ENCODE measurements at places on chromosomes 2 and 18.

GRCh38 chr2:62475172-62476011 is 30.6 kb downstream of the TMEM17 start:
- no peak for DNase-seq

DNA sequence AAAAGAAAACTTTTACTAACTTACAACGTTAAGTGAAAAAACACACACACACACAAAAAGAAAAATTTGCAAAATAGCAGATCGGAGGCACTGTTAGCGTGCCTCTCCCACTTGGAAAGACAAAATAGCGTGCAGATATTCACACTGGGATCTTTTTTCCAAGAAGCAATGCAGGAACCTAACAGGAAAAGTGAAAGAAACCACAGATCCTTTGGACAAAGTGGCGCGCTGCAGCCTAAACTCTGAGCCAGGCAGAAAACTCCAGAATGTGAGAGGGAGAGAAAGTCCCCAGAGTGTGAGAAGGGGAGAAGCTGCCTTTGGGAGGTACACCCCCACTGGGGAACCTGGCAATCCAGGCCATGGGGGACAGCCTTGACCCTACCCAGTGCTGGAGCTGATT is 70.7 kb upstream of the SERPINE2 start:
- no peak for DNase-seq

- DNase-seq: no peak
These were observed 8.8 kb upstream of the GPR39 start for GRCh38 chr2:132407784-132408183.

GRCh38 chr2:63678551-63678950 is 89.8 kb downstream of the MDH1 start:
- DNase-seq: no peak

- DNase-seq: no peak
These were observed 41.0 kb downstream of the PIK3C3 start for GRCh38 chr18:41996020-41996419.

DNA sequence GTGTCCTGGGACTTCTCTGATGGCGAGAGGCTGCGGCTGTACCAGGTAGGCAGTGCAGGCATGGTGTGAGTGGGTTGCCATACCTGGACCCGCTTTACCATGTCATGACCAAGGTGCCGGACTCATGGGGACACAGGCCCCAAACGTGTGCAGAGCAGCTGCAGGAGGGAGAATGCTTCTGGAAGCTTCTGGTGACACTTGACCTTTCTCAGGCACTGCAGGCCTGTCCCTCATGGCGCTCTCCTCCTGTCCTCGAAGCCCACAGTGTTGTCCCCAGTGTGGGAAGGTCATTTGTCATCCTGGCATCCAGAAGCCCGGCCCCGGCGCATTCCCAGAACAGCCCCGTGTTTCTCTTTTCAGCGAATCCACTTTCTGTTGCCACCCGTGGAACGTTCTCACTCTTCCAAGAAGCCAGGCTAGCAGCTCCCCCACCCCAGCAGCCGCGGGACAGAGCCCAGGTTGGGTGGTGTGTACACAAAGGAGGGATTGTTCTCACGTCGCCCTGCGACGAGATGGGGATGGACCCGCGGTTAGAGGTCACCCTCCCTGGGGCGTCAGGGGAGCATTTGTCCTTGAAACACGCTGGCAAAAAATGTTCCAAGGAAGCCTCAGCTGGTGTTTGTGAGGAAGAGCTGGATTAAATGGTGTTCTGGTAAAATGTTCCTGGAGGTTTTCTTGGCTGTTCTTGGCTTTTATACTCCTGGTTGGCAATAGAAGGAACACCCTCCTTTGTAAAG is 43.7 kb downstream of the SH3BP4 start:
- no peak for DNase-seq

DNA sequence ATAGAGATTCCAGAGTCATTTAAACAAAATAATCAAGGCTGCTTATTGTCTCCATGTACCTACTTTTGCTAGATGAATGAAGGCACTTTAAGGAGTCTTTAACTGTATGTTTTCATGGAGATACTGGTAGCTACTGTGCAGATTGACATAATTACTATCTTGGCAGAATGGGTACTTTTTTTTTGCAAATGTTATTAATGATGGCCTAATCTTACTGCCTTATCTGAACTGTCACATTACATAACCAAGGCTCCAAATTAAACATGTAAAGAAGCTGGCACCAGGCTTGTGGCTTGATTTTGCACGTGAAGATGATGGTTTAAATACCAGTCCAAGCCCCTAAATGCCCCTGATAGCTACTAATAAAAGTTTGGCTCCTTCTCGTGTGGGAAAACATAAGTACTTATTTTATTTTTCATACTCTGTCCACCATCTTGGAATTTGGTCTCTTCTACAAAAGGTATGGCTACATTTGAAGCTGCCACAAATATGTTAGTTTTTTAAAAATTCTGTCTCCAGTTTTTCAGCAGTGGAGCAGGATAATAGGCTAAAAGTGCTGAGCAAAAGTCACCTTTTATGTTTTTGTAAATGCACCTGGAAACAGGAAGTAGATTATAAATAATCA is 4.1 kb downstream of the TRIB2 start:
- no peak for DNase-seq

DNA sequence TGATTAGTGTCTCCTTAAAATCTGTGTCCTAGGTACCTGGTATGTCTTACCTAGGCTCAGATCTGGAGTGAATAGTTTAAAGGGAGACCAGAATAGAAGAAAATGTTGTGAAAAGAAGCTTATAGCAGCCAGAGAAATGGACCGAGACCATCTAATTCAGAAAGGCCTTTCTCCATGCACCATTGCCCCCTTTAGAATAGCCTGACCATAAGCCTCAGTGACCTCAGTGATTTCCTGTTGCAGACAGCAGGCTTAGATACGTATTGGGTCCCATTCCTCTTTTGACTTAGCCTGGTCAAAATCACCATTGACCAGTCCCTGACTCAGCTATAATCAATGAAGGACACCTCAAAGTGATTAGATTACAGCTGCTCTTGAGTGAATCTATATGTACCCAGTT is 690.7 kb upstream of the KLHL29 start:
- DNase-seq: no peak

- no peak for DNase-seq
These were observed 81.7 kb downstream of the GLI2 start for GRCh38 chr2:120817136-120817955.

GRCh38 chr2:165901620-165902298 is 51.8 kb downstream of the TTC21B start:
- DNase-seq: no peak

DNA sequence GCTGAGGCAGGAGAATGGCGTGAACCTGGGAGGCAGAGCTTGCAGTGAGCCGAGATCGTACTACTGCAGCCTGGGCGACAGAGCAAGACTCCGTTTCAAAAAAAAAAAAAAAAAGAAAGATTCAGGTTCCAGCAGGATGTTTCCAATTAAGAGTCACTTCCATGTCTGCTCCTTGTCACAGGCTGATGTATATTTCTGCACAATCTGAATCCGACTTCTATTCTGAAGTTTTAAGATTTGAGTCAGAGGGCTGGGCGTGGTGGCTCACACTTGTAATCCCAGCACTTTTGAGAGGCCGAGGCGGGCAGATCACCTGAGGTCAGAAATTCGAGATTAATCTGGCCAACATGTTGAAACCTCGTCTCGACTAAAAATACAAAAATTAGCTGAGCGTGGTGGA is 24.7 kb downstream of the SNRPD1 start:
- DNase-seq: no peak

GRCh38 chr2:137182071-137182470 is 416.7 kb downstream of the THSD7B start:
- DNase-seq: no peak

DNA sequence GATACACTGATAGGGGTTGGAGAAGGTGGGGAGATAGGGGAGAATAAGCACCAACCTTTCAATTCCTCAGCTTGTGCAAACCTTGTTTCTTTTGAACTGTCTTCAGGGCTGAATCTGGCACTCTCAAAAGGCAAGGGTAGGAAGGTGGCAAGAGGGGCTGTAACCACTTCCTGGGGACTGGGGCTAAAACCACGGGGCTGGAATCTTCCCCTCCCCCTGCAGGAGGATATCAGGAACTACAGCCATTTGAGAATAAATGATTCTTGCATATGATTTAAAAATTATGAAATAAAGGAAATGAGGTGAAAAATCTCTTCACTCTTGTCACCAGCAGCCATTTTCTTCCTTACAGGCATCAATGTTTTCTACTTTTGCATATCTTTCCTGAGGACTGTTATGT is 50.8 kb downstream of the ATOH8 start:
- peak; percentile 56 for DNase-seq

- no peak for DNase-seq
These were observed 70.1 kb downstream of the EPAS1 start for GRCh38 chr2:46367286-46367685.

- DNase-seq: no peak
These were observed 15.8 kb upstream of the RNU2-63P start for GRCh38 chr2:88032070-88032702.

- no peak for DNase-seq
These were observed 127.0 kb downstream of the METTL4 start for GRCh38 chr18:2444201-2444875.
